Uterine smooth muscle cell (primary cell): ENCODE measurements at places on chromosomes 6 and 20. TPM values are rescaled to one million over a fixed set of nuclear protein-coding genes. Genes with fewer than 3 reads are reported as not detected.

IPCEF1 gene
- under 0.01 and 0.77 TPM in 2 replicates for total RNA-seq

SPEF1 gene
- total RNA-seq: 0.22 and 0.25 TPM in 2 replicates

DEFB129 gene
- not detected in 2 replicates for total RNA-seq

PLCB4 gene
- total RNA-seq: 1.9 and 2.1 TPM in 2 replicates

IMPG1 gene
- 0.37 TPM in 1 of 2 replicates, not detected in the other for total RNA-seq

VNN1 gene
- under 0.01 TPM in 1 of 2 replicates, not detected in the other for total RNA-seq

LTB gene
- total RNA-seq: 0.25 TPM in 1 of 2 replicates, not detected in the other

SLC44A4 gene
- total RNA-seq: 0.25 TPM in 1 of 2 replicates, not detected in the other

SIRPD gene
- total RNA-seq: not detected in 2 replicates

CDK5RAP1 gene
- 20.5 and 36.1 TPM in 2 replicates for total RNA-seq

SLC22A7 gene
- total RNA-seq: not detected in 2 replicates

BHLHE23 gene
- total RNA-seq: not detected in 2 replicates

FAM50B gene
- total RNA-seq: 7.6 and 9.5 TPM in 2 replicates

APCDD1L gene
- 1.5 and 11.0 TPM in 2 replicates for total RNA-seq

LGSN gene
- not detected in 2 replicates for total RNA-seq

FNDC1 gene
- total RNA-seq: under 0.01 TPM in 2 replicates

BNIP5 gene
- total RNA-seq: not detected in 2 replicates

TCF21 gene
- 1.9 and 5.5 TPM in 2 replicates for total RNA-seq

POPDC3 gene
- 20.6 and 23.6 TPM in 2 replicates for total RNA-seq

SUMO4 gene
- 1.00 and 1.7 TPM in 2 replicates for total RNA-seq

GTSF1L gene
- not detected in 2 replicates for total RNA-seq

GPR63 gene
- 0.44 and 0.50 TPM in 2 replicates for total RNA-seq

HLA-DRA gene
- total RNA-seq: not detected in 2 replicates

OR12D3 gene
- not detected in 2 replicates for total RNA-seq

LPIN3 gene
- 5.0 and 5.5 TPM in 2 replicates for total RNA-seq

CDK19 gene
- total RNA-seq: 14.6 and 16.9 TPM in 2 replicates

COL12A1 gene
- total RNA-seq: 526 and 765 TPM in 2 replicates

BMP7 gene
- not detected in 2 replicates for total RNA-seq

TRIM40 gene
- total RNA-seq: not detected in 2 replicates

FAM209B gene
- not detected in 2 replicates for total RNA-seq

DEFB132 gene
- not detected in 2 replicates for total RNA-seq

TFAP2C gene
- total RNA-seq: 8.5 and 9.5 TPM in 2 replicates

TINAG gene
- not detected in 2 replicates for total RNA-seq

C20orf141 gene
- not detected in 2 replicates for total RNA-seq

MAP3K5 gene
- total RNA-seq: 24.2 and 33.6 TPM in 2 replicates

LINC00237 gene
- not detected in 2 replicates for total RNA-seq

HFE gene
- total RNA-seq: 14.7 and 21.1 TPM in 2 replicates

DAAM2 gene
- total RNA-seq: 3.8 and 6.5 TPM in 2 replicates

TRIM31 gene
- total RNA-seq: not detected in 2 replicates

PRR18 gene
- 0.12 TPM in 1 of 2 replicates, not detected in the other for total RNA-seq

PET117 gene
- 13.9 and 17.6 TPM in 2 replicates for total RNA-seq

RSPH9 gene
- 0.44 and 1.2 TPM in 2 replicates for total RNA-seq

SPAG4 gene
- 6.0 and 12.7 TPM in 2 replicates for total RNA-seq

GJA10 gene
- total RNA-seq: not detected in 2 replicates

UST gene
- total RNA-seq: 10.8 and 27.1 TPM in 2 replicates

HLA-DQA1 gene
- total RNA-seq: not detected in 2 replicates

LAMA4 gene
- total RNA-seq: 105 and 276 TPM in 2 replicates

C20orf144 gene
- total RNA-seq: under 0.01 and 0.11 TPM in 2 replicates

LY86 gene
- not detected in 2 replicates for total RNA-seq

AGER gene
- 0.12 and 0.44 TPM in 2 replicates for total RNA-seq
